ENCODE measurements at places on chromosomes 1 and 21. TPM values are rescaled to one million over a fixed set of nuclear protein-coding genes. Genes with fewer than 3 reads are reported as not detected.

ADGRL2 gene
- not detected for total RNA-seq

GRCh38 chr1:6882414-6882813, 97.2 kb downstream of the CAMTA1 start:
- no peak overlapping the region for H3K4me3 ChIP-seq
- H3K27ac ChIP-seq = no peak overlapping the region
- H3K4me1 ChIP-seq = peaks cover 13% of the 10 kb centered on the region
- no peaks in the 10 kb centered on the region for H3K27me3 ChIP-seq
- no peaks in the 10 kb centered on the region for H3K36me3 ChIP-seq
- no peak for DNase-seq

DNA sequence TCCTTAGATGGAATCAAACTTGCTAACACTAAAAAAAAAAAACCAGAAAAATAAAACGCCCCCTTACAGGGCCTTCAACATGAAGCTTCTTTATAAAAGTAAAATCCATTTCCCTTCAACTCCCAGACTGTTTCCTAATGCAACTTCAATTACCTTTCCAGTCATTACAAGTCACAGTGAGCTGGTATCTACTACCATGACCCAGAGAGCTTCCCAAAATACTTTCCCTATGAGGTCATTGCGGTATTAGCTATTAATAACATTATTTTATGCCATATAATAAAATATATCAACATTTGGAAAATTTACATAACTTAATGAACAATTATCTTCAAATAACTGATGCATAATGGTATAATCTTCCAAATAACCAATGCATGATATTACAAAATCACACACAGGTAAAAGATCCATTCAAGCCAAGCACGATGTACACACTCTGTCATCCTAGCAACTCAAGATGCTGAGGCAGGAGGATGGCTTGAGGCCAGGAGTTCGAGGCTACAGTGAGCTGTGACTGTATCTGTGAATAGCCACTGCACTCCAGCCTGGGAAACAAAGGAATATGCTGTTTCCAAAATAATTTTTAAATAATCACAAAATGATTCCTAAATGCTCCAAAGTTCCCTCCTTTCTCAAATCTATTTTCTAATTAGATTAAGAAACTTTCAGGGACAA, 24.1 kb downstream of the EIF4G3 start:
- H3K4me1 ChIP-seq = peaks cover 6% of the 10 kb centered on the region
- H3K4me3 ChIP-seq = no peak overlapping the region
- no peak for DNase-seq
- H3K36me3 ChIP-seq = peaks cover 25% of the 10 kb centered on the region
- no peak overlapping the region for H3K27ac ChIP-seq

- H3K27ac ChIP-seq = no peak overlapping the region
- peaks cover 16% of the 10 kb centered on the region for H3K36me3 ChIP-seq
- H3K4me1 ChIP-seq = peaks cover 26% of the 10 kb centered on the region
These were observed 2.8 kb upstream of the C1orf162 start for GRCh38 chr1:111471012-111471411.

GRCh38 chr21:46269466-46269865, 15.9 kb downstream of the MCM3AP start:
- H3K36me3 ChIP-seq = peaks cover 49% of the 10 kb centered on the region
- no peaks in the 10 kb centered on the region for H3K27me3 ChIP-seq
- H3K4me1 ChIP-seq = no peaks in the 10 kb centered on the region
- no peak overlapping the region for H3K27ac ChIP-seq
- no peak overlapping the region for H3K4me3 ChIP-seq

VAV3 gene
- 5.3 TPM for total RNA-seq

AIM2 gene
- total RNA-seq = 6.7 TPM
